ENCODE measurements at places on chromosomes 12 and 14.

DNA sequence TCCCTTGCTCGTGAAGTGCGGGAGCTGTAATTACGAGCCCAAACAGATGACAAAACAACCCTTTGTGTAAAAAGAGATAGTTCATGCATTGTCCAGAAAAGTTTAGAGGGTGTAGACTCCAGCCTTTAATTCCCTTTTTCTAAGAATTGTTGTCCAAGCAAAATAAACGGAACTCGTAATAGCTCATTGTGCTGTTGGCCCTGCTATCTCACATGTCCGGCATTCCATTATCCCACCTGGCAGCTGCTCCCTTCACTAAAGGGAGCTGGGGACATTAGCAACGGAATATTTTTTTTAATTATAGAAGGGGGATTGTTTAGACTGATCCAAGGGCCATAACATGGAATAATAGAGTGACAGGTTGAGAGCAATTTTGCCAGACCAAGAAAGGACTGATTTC is 277.5 kb upstream of the TBX3 start:
- DNase-seq: no peak

DNA sequence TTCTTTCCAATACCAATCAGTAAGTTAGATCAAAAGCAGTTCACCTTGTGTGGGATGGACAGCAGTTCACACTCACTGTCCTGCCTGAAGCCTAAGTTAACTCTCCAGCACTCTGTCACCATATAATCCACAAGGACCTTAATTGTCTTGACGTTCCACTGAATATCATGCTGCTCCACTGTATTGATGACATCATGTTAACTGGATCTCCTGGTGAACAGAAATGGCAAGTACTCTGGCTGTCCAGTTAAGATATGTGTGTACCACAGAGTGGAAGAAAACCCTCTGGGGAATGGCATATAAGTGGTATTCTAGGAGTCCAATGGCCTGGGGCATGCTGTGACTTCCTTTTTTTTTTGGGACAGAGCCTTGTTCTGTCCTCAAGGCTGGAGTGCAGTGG is 16.2 kb downstream of the CDKL1 start:
- DNase-seq: no peak

DNA sequence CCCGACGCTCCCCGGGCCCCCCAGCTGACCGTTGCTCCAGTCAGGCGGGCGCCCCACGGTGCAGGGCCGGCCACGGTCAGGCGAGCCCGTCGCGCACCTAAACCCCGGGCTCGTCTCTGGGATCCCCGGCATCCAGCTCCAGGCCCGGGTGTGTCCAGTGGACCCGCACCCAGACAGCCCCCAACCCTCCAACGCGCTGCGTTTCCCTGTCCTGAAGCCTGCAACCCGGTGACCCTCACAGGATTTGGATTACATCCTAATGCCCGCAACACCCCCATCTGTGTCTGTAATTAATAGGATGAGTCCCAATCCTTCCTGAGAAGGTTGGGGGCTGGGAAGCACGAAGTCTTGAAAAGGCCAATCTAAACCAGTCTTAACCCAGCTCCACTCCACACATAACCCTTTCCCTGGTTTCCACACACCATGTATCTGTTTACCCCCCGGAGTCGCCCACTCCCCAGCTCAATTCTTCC is 10.4 kb downstream of the CPNE6 start:
- no peak for DNase-seq

GRCh38 chr12:46526233-46526632 is 153.7 kb upstream of the SLC38A2 start:
- DNase-seq: no peak

DNA sequence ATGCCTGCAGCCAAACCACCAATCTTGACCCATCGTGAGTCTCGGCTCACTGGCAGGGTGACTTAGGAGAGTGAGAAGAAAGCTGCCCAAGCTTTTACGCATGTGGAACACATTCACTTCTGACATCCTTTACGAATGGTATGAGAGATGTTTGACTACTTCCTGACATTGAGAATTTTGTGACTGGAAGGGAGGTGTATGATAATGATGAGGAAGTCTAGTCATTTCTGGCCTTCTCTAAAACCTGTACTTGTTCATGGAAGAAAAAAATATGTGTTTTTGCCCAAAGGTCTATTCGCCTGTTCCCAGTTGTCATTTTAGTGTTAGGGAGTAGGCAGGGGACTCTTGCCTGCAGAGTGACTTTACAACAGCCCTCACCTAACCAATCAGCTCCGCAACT is 227.2 kb upstream of the ATP2B1 start:
- no peak for DNase-seq

DNA sequence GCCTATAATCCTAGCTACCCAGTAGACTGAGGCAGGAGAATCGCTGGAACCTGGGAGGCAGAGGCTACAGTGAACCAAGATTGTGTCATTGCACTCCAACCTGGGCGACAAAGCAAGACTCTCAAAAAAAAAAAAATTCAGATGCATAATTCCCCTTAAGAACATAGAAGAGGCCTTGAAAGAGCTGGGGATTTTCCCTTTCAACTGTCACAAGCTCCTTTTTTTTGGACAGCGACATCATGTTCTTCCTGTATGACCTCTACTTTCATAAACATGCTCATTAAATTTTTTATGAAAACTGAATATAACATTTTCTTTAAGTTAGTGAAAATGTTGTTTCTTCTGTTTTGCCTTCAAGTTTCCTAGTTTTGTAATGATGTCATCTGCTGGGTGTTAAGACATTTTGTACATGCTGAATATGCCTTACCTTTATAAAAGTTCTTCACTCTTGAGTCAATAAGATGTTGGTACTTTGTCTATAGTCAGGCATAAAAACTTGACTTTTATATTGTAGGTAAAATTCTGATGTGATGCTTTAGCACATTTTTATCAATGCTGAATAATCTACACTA is 76.0 kb downstream of the PTHLH start:
- DNase-seq: no peak

GRCh38 chr14:100393362-100393761 is 70.2 kb downstream of the SLC25A47 start:
- no peak for DNase-seq

DNA sequence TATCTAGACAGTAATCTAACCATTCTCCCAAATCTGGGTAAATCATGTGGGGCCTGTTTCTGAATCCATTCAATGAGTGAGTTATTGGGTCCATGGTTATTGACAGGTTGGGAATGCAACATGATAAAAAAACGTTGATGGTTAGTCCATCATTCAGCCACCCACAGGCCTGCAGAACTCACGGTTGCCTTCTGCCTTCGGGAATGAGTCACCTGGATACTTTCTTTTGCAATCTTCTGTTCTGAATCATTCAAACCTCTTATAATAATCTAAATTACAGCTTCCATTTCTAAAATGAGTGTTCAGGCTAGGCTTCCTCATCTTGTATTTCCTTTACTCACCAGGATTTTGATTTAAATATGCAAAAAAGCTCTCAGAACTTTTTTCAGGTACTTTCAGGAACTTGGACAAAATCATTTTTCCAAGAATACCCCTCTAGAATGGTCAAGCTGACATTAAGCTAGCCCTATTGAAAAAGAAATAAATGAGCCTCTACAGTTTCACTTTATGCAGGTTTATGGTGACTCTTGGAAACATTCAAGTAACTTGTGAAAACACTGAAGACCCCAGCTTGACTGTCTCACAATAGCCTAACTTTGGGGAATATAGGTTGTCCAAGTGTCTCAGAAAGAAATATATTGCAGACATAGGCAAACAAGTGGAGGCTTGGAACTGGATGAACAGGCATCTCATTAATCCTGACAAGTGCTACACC is 94.4 kb downstream of the KCNK10 start:
- DNase-seq: no peak

- no peak for DNase-seq
Measured at GRCh38 chr14:65346895-65347294, 65.6 kb upstream of the FUT8 start.

DNA sequence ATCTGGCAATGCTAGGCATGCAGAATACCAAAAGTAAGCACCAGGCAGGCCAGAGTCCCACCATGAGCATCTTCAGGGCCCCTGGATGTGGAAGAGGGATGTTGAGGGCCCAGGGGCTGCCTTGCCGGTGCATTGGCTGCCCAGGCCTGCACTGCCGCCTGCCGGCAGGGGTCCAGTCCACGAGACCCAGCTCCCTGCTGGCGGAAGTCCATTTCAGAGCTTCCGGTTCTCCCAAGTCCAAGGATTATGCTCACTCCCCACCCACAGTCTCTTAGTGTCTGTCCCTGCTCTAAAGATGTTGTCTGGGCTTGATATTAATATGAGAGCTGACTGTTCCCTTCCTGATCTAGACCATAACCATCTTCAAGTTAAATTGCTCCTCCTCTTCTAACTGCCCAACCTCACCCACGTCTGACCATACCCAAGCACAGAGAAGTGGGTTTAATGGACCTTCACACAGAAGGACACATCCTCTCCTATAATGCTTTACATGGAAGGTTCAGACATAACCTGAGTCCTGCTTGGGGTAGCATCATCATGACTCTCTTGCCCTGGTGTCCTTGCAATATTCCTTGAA is 117.4 kb downstream of the DAD1 start:
- DNase-seq: no peak

DNA sequence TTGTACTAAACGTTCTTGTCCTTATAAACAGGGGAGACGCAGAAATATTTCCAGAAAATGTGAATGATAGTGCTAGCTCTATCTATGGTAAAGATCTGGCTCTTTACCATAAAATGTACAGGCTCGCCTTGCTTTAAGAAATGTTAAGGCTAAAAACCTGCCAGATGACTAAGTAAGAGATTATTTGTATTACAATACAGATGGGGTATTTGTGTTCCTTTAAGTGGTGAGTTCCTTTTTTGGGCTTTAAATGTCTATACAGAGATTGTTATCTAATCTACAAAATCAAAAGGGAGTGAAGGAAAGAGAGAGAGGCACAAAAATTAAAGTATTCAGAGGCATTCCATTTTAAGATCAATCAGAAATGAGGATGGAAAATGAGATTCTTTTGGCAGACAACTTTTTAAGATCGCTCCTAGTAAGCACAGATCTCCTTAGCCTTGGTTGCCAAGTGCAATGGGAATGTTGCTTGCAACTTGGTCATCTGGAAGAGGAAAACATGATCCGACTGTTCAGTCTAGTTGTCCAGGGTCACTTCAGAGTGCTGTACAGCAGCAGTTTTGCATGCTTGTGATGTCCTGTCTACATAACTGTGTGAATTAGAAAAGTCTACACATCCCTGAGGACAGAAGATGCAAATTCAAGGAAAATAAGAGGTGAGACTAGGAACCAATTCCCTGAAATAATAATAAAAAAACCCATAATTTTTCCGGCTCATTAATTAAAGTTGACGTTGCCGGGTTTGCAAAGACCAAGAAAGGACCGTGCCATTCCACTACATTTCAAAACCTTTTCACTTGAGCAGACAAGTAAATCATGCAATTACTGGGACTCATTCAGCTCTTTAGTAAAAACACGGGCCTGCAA is 380.8 kb downstream of the EGLN3 start:
- no peak for DNase-seq

DNA sequence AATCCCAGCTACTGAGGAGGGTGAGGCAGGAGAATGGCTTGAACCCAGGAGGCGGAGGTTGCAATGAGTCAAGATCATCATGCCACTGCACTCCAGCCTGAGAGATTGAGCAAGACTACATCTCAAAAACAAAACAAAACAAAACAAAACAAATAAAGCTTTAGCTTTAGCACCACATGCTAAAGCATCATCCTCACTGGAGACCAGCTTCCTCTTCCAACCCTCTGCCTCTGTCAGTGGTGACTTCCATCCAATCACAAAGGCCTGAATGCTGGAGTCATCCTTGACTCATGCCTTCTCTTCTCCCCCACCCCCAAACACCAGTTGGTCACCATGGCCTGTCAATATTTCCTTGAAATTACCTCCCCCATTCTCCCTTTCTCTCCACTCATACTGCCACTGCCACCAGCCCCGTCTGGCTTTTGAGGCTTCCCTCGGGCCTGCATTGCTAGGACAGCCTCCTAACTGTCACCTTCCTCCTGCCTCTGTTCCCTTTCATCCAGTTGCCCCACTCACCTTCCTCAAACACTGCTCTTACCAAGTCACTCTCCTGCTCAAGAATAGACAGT is 1.4 kb downstream of the ZNF385A start:
- no peak for DNase-seq

DNA sequence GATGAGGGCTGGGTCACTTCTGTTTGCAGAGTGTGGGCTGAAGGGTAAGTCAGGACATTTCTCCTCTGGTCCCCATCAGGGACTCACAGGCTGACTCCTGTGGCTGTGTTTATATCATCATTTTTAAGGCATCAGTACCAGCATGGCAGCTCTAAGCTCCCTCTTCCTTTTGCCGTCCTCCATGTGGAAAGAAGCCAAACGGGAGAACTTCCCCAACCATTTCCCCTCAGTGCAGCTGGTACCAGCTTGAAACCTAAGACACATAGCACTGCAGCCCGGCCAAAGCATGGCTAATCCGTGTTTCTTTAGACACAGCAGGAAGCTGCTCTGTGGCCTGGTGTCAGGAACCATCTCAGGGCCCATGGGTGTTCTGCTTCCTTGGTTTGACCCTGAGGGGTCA is 31.9 kb upstream of the ATP2A2 start:
- no peak for DNase-seq

DNA sequence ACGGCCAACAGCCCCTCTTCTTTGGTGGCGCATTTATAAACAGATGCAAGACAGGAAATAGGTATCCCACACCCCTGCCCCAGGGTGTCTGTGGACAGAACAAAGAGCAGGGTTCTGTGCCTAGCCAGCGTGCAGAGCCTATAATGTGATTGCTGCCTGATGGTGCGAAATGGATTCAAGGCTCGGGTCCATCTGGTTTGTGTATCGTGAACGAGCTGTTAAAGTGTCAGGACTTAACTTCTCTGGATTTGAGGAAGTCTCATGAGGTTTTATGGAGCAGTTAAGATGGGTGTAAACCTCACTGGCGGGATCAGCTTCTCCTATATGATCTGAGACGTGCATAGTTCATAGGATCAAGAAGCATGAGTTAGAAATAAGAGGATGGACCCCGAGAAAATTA is 388.7 kb upstream of the TBX3 start:
- DNase-seq: no peak

DNA sequence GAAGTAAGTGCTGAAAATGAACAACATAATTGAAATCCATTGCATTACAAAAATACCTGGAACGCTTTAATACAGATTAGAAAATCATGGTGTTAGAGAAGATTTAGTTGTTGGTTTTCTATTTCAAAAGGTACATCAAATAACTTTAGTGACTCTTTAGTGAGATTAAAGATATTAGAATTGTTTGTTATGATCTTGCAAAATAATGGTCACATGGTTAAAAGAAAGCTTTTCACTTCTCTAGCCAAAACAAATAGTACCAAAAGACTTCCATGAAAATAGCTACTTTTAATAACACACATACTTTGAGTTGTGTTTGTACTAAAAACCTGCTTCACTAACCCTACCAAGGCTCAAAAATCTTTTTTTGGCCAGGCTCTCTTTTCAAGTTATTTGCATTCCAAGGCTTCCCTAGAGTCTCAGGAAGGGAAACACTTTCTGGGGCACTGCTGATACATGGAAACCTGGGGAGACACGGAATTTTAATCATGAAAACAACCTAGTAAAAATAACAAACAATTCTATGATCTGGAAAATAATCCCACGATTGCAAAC is at the start of gene SLCO1A2:
SLCO1A2 (minus strand) TSS at position 147 of the 555 bp plus-strand sequence. CDS start 270 bp downstream, outside the sequence.
- no peak for DNase-seq

GRCh38 chr12:115354007-115354890 is 670.3 kb upstream of the TBX3 start:
- DNase-seq: no peak

GRCh38 chr12:130973109-130973508 is 19.4 kb downstream of the ADGRD1 start:
- DNase-seq: no peak

- no peak for DNase-seq
Measured at GRCh38 chr14:30240018-30240417, 312.4 kb upstream of the PRKD1 start.
